Aorta (tissue), 5 donors: ENCODE measurements at places on chromosomes 7 and 10. TPM values are rescaled to one million over a fixed set of nuclear protein-coding genes. Genes with fewer than 3 reads are reported as not detected.

COA1 gene
- total RNA-seq, result 55.6 TPM

TFR2 gene
- 0.45 TPM for total RNA-seq

GRCh38 chr7:115600207-115600606 is 430.4 kb downstream of the TFEC start:
- no peak for DNase-seq
- no peaks in the 10 kb centered on the region for H3K4me1 ChIP-seq
- H3K27ac ChIP-seq, result no peak overlapping the region
- H3K27me3 ChIP-seq, result no peaks in the 10 kb centered on the region

DNA sequence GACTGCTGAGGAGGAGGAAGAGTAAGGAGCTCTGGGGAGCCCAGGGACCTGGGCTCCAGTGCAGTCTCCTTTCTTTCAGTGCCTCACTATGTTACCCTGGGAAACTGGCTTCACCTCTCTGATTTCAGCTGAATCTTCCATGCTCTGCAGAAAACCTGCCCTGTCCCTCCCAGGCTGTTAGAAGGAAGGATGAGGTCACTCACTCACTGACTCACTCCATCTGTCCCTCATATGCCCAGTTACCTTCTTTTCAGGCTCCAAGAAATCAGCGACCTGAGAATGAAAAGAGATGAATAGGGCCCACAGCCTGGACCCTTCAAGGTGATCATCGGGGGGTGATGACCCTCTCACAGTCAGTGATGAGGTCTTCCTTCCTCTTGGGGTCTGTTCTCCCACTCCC is 481 bp downstream of the SFTPA2 start:
- no peaks in the 10 kb centered on the region for H3K4me1 ChIP-seq
- DNase-seq, result no peak
- no peaks in the 10 kb centered on the region for H3K36me3 ChIP-seq
- no peaks in the 10 kb centered on the region for H3K27me3 ChIP-seq
- no peak overlapping the region for H3K4me3 ChIP-seq
- no peak overlapping the region for H3K27ac ChIP-seq

DNA sequence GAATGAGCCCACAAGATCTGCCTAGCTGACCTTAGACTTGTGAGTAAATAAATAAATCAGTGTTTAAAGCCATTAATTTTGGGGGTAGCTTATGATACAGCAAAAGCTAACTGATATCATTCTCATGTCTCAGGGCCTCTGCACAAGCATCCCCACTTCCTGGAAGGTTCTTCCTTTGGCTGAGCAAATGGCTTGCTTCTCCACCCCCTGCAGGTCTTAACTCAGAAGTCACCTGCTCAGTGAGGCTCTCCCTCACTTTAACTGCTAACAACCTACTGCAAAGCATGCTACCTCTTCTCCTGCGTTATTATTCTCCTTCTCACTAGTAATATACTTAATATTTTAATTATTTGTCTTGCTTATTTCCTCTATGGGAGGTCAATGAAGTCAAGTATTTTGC is 167.3 kb downstream of the TPK1 start:
- H3K4me3 ChIP-seq, result no peak overlapping the region
- no peak for DNase-seq
- no peaks in the 10 kb centered on the region for H3K27me3 ChIP-seq
- no peaks in the 10 kb centered on the region for H3K4me1 ChIP-seq
- H3K27ac ChIP-seq, result no peak overlapping the region
